ENCODE measurements at places on chromosomes 5 and 9.

GRCh38 chr5:124981901-124982300 lies 235.5 kb upstream of the ZNF608 start:
- DNase-seq = no peak

- no peak for DNase-seq
Measured at GRCh38 chr5:139245637-139246339, 47.6 kb upstream of the SIL1 start.

- DNase-seq = no peak
Measured at GRCh38 chr5:5710471-5710870, 288.0 kb downstream of the ICE1 start.

- no peak for DNase-seq
Measured at GRCh38 chr9:89786655-89787054, 181.8 kb downstream of the GADD45G start.

DNA sequence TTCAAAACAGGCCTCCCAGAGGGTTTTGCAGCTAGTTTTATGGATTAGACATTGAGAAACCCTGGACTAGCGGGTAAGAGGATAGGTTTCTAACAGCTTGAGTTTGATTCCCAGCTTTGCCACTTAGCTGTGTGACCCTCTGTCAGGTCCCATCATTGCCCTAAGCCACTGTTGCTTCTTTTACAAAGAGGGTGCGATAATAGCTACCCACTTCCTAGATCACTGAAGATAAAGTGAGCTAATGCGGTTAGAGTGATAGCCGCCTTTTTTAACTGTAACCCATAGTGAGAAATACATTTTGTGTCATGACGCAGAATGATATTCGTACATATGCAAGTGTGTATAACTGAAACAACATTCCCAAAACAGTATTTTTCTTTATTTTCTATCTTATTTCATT lies 40.3 kb downstream of the CSF1R start:
- no peak for DNase-seq

DNA sequence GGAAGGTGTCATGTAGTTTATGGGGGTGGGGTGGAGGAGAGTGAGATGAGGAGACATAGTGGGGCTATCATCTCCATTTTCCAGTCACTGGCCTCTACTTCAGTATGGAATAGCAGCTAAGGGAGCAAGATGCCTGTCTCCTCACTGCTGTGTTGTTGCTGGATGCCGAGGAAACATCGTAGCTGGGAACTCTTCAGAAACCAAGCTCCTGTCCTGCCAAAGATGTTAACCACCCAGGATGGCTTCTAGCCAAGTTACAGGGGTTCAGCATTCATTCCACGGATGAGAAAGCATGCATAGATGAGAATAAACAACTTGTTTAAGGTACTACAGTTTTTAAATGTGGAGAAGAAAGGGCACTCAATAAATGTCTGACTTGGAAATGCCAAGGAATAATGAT lies 226.5 kb downstream of the ASTN2 start:
- no peak for DNase-seq

DNA sequence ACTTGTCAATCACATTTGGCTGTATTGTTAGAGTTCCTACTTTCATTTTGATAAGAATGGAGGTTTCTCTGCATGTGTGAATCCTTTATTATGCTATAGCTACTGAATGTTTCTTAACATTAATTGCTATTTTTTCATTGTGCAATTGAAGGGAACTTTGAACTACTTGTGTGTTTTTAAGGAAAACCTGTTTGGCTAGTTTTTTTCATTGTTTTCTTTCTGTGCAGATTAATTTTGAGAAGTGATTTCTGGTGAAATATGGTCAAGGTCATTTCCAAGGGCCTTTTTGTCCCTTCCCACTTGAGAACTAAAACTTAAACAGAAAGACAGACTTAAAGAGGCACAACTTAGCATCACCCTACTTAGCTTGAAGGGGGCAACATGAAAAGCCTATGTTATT lies 1309.2 kb upstream of the WWC1 start:
- DNase-seq = no peak

GRCh38 chr5:1772634-1773033 lies 27.0 kb downstream of the MRPL36 start:
- DNase-seq = peak; percentile 41

DNA sequence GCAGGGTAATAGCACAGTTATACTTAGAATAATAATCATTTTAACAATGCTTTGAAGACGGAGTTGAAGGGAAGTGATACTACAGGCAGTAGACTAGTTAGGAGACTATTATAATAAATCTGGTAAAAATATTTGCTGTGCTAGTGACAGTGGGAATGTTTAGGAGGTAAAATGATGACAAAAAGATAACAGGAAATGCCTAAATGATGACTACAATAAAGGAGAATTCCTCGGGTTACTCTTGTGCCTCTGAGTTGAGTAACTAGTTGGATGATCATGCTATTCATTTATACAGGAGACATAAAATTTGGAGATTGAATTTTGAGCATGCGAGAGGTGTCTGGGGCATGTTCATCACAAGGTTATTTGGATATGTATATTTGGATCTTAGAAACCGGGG lies 32.2 kb upstream of the PAM start:
- peak; percentile 3 for DNase-seq

DNA sequence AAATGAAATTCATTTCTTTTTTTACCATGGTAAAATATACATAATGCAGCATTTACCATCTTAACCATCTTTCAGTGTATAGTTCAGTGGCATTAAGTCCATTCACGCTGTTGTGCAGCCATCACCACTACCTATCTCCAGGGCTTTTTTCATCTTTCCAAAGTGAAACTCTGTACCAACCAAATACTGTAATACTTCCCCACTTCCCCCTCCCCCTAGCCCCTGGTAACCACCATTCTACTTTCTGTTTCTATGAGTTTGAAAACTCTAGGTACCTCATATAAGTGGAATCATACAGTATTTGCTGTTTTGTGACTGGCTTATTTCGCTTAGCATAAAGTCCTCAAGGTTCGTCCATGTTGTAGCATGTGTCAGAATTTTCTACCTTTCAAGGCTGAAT lies 23.4 kb downstream of the SPAAR start:
- no peak for DNase-seq

DNA sequence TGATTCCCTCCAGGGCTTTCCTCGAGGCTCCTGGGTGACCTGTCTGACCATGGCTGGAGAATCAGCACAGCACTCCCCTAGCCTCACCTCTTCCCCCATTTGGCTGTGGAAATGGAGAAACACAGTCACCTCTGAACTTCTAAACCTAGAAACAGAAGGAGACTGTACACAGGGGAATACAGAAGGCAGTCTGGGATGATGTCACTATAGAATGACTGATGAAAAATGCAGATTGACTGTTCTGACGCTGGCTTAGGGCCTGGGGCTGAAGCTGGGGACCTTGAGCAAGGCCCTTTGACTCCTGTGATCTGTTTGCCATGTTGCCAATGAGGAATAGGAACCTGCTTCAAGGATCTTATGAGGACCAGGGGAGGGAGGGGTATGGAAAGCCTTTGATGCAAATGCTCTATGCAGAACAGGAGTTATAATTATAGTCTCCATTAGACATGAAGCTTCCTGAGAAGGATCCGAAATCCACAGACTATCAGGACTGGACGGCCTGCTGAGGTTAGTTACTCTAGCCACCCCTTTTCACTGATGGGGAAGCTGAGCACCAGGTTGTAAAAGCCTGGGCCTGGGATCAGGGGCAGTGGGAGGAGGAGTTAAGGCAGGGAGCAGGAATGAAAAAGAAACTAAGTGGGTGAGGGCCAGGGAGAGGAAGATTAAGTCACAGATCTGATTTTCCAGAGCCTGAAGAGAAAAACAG lies 24.4 kb upstream of the ANXA6 start:
- DNase-seq = peak; percentile 42

GRCh38 chr5:41094871-41095270 lies 23.7 kb upstream of the MROH2B start:
- no peak for DNase-seq

DNA sequence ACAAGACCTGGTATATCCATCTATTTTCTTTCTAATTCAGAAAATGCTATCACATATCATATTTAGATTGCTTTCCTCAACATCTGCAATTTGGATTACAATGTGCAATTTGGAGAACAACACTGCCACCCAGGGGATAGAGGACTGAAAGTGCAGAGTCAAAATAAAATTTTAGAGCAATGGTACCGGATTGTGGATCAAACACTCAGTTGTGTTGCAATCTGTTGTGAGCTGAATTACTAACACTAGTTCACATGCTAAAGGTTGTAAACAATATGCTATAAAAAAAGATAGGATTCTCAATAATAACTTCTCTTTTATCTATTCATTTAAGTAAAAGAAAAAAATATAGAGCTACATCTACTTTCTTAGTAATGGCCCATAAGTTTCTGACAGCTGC lies 11.9 kb upstream of the SRFBP1 start:
- DNase-seq = peak; percentile 93

- DNase-seq = no peak
Measured at GRCh38 chr5:207599-207998, 10.4 kb downstream of the CCDC127 start.

DNA sequence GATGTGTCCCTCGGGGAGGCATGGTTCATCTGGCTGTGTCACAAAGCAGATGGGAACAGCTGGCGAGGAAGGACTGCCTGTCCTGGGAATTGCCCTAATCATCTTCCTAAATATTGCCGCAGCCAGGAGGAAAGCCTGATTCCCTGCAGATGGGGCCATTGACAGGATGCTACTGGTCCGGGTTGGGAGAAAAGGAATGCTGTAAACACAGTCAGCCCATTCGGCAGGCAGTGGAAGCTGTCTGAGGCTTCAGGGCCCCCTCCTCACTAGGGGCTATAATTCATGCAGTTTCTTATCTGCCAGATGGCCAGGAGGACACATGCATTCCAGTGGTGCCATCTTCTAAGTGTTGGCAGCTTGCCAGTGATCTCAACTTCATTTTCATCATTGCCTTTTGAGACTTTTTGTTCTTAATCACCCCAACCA lies 110.3 kb downstream of the KCNIP1 start:
- DNase-seq = no peak

GRCh38 chr9:29200650-29201049 lies 1627.4 kb upstream of the C9orf72 start:
- DNase-seq = no peak

DNA sequence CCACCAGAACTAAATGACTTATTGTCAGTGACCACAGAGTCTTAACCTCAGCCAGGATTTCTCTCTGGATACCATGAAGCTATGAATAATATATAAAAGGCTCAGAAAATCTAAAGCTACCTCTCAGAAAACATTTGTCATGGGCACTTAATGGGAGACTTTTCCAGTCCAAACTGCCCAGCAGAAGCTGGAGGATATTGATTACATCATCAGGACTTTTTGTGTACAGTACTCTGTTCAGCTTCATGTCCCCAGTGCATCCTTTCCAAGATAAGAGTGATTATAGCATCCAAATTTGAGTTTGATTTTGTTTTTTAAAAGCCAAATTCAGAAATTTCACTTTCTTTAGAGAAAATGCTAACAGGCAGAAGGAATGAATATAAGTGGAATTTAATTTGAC lies 123.9 kb upstream of the C6 start:
- DNase-seq = no peak

DNA sequence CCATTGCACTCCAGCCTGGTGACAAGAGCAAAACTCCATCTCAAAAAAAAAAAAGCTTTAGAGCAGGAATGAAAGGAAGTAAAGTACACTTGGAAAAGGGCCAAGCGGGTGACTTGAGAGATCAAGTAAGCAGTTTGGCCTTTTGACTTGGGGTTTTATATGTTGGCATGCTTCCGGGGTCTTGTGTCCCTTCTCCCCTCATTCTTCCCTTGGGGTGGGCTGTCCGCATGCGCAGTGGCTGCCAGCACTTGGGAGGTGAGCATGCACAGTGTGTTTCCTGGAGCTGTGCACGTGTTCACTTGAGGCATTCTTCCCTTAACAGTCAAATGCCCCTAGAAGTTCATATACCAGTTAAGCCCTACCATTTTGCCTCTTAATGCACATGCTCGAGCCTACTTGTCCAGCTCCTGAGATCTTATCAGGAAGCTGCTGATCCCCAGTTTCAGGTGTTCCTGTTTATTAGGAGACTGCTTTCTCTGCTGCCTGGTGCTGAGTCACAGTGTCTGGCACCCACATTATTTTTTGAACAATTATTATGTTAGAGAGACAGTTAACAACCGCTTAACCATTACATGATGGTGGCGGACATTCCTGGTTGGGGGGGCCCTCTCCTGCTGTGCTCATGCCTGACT lies 32.6 kb upstream of the PRRC2B start:
- no peak for DNase-seq

DNA sequence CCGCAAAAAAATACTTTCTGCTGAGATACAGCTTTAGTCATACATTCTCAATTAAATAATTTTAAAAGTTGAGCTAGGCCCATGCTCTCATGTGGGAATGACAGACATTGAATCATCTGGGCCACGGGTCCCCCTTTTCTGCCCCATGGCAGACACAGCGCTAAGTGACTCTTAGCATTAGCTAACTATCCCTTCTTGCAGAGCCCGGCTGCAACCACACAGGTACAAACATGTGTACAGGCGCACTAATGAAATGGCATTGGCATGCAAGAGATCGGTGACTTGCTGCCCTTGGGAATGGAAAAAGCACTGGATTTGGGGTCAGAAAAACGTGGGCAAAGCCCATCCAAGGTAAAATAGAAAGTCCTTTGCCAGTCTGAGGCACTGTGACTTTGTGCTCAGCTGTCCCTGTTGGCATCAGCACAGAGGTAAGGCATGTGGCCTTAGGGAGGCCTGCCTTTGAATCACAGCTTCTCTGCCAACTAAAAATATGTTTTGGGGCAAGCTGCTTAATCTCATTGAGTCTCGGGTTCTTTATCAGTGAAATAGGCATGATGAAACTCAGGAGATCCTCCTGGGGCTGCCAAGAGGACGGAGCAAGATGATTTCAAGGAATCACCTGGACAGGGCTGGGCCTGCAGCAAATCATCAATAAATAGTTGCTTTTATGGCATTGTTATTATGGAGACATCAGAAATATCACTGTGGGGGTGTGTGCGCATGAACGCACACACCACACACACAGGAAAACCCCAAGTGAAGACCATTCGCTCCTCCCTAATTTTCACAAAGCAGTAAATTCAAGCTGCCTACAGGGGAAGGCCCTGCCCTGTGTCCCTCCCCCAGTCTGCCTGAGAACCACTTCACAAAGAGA lies 54.2 kb downstream of the WHRN start:
- no peak for DNase-seq

- no peak for DNase-seq
Measured at GRCh38 chr5:12623408-12623807, 719.2 kb upstream of the CTNND2 start.

- peak; percentile 67 for DNase-seq
Measured at GRCh38 chr9:12815888-12816287, 41.1 kb downstream of the LURAP1L start.

- DNase-seq = peak; percentile 12
Measured at GRCh38 chr9:130237076-130237475, 28.5 kb upstream of the HMCN2 start.
